ENCODE measurements at places on chromosomes 16 and 17.

DNA sequence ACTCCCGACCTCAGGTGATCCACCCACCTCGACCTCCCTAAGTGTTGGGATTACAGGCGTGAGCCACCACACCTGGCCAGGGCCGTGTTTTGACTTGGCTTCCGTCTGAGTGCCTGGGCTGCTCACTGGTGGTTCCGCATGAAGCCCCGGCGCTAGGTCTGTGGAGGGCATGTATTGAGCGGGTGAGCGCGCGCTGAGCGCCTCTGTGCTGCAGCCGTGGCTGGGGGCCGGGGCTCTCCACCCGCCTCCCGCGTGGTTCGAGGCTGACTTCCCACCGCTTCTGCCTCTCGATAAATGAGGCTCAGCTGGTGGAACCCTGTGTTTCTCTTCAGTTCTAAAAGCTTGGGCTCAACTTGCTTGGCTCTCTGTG, 38.9 kb upstream of the ATP2A3 start:
- no peak for DNase-seq

- no peak for DNase-seq
These were observed 88.0 kb downstream of the NLK start for GRCh38 chr17:28130472-28130871.

GRCh38 chr17:82927661-82928601, 88.1 kb upstream of the ZNF750 start:
- no peak for DNase-seq

GRCh38 chr16:69199382-69199781, 12.4 kb downstream of the SNTB2 start:
- DNase-seq, result no peak

- DNase-seq, result no peak
These were observed 37.8 kb downstream of the CYB5D2 start for GRCh38 chr17:4180791-4181190.

- DNase-seq, result no peak
These were observed 14.7 kb upstream of the BCAR1 start for GRCh38 chr16:75265911-75266701.

DNA sequence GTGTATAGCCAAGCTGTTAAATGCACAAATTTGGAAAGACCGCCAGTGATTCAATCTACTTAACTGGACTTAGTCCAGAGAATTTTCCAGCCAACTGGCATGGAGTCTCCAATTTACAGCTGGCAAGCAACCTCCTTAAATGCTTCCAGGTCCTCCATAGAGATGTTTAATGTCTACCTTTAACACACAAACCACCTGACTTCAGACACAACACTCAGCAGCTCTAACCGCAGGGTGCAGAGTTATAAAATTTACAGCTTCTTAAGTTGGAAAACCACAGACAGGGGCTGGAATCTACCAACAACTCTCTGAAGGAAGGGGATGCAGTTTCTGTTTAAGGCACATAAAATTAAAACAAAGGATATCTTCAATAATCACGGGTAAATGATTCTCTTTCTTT, 106.9 kb downstream of the SYCE1L start:
- DNase-seq, result no peak

- DNase-seq, result no peak
These were observed 5.2 kb upstream of the RNF135 start for GRCh38 chr17:30965686-30966085.

DNA sequence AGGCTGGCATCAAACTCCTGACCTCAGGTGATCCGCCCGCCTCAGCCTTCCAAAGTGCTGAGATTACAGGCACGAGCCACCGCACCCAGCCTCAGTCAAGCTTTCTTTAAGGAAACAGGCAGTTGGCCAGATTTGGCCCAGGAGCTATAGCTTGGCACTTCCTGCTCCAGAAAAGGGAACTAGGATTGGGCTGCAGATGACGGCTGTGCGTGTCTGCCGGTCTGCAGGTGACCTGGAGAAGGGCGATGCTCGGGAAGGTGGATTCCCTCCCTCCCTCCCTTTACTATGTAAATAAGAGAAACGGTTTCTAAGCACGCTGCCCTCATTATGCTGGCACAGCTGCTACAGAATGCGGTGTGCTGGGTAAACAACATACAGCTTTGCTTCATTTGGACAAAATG, 215.9 kb downstream of the RPTOR start:
- no peak for DNase-seq

DNA sequence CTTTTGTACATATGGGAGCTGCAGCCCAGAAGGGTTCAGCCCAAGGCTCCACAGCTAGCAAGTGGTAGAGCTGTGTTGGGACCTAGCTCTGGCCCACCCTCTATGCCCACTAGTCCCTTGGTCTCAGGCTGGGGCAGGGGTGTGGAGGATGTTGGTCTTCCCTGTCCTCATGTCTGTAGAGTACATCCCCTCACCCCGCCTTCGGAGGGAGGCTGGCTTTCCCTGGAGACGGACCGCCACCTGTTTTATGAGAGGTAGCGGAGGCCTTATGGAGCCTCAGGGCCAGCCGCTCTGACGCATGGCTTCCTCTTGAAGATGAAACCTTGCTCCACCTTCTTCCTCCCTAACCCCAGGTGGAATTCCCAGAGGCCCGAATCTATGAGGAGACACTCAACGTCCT, 8.4 kb downstream of the TNFAIP1 start:
- DNase-seq, result no peak

DNA sequence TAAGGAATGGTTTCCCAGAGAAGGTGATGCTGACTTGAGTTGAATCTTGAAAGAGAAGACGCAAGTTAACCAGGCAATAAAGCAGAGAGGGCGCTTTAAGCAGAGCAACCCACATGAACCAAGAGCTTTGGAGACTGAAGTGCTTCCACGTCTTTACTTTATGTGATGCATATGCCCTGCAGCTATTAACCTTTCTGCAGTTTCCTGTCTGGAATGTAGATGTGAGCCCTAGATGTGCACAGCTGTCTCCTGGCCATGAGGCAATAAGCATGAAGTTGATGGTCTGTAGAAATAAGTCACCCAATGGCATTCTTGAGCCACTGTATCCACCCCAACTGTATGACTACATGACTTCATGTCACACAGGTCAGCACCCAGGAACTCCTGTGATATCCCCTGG, 5.7 kb upstream of the CHST4 start:
- no peak for DNase-seq

DNA sequence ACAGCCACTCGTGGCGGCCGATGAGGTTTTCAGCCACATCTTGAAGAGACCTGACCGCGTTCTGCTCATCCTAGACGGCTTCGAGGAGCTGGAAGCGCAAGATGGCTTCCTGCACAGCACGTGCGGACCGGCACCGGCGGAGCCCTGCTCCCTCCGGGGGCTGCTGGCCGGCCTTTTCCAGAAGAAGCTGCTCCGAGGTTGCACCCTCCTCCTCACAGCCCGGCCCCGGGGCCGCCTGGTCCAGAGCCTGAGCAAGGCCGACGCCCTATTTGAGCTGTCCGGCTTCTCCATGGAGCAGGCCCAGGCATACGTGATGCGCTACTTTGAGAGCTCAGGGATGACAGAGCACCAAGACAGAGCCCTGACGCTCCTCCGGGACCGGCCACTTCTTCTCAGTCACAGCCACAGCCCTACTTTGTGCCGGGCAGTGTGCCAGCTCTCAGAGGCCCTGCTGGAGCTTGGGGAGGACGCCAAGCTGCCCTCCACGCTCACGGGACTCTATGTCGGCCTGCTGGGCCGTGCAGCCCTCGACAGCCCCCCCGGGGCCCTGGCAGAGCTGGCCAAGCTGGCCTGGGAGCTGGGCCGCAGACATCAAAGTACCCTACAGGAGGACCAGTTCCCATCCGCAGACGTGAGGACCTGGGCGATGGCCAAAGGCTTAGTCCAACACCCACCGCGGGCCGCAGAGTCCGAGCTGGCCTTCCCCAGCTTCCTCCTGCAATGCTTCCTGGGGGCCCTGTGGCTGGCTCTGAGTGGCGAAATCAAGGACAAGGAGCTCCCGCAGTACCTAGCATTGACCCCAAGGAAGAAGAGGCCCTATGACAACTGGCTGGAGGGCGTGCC, 30.1 kb downstream of the CIITA start:
- no peak for DNase-seq

GRCh38 chr17:79923974-79924638, 84.9 kb upstream of the CBX4 start:
- DNase-seq, result peak; percentile 57

DNA sequence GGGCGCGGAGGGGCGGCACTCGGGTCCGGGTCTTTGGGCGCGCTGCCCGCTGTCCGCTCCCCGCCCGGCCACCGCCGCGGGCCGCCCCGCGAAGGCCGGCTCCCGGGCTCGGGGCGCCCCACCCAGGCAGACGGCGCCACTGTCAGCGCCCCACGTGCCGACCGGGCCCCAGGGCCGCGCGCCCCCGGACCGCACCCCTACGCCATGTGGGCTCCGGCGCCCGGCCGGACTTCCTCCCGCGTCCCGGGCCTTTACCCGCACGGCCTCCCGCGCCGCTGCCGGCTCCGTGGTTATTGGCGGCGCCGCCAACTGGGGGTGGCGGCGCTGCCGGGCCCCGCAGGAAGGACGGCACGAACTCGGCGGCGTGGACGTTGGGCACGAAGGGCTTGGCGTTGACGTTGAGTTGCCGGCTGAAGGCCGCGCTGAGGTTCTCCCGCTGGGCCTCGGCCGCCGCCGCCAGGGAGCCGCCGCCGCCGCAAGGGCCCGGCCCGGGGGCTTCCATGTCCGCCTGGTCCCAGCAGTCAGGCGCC, 577 bp downstream of the GSPT1 start:
- DNase-seq, result no peak

DNA sequence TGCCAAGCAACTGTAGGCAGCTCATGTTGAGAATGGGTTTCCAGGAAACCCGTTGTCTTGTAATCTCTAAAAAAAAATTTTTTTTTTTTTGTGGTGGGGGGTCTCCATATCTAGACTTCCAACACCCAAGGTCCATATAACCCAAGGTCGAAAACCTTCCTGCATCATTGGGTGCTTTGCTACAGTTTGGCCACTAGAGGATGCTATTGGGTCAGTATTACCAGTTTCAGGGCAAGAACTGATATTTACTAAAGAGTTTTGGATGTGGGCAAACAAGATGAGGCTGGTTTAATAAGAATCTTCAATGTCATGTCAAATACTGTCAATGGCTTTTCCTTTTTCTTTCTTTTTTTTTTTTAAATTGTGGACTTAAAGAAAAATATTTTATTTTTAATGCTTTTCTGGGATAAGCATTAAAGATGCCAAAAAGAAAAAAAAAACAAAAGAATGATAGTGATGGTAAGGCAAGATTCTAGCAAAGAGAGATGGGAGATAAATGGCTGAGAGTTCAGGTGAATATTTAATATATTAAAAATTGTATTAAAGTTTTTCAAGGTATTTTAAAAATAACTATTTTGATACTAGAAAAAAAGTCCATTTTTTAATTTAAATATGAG, 62.2 kb downstream of the DHRS7C start:
- DNase-seq, result peak; percentile 40

DNA sequence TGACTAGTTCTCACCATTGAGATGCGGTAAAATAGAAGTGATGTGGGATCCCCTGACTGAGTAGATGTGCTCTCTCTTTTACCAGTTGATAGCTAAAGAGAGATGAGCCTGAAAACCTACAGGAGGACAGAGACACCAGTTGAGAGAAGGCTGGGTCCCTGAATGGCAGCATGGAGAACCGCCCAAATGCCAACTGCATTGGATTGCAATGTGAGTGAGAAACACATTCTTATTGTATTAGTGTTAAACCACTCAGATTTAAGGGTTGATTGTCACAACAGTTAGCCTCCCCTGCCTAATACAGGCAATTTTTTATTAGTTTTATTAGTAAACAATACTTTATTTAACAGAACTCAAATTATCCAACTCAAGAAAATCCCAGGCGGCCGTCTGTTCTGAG, 61.2 kb downstream of the SPACA3 start:
- DNase-seq, result no peak

DNA sequence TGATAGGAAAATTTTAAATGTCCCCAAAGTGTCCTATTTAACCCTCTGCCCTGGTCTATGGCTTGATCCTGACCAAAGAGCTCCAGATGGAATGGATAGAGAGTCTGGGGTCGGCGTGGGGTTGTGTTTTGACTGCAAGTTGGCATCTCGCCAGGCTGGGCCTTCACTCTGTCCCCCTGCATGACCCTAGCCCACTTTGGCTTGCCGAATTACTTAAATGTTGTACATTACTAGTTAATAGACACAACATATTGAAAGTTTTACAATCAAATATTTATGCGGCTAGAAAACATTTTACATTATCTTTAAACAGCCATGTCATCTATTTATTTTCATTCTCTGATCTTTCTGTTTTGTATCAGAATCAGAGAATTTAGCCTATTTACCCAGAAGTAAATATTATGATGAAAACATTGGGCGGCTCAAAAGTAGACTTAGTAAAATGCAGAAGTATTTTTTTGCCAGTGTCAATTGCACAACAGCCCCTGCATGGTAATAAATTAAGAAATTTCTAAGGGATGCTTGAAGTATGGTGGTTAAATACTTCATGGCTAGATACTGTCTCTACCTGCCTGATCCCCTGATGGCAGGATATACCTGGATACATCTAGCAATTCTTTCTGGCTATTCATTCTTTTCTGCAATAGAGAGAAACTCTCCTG, 18.8 kb upstream of the MYOCD start:
- DNase-seq, result no peak

DNA sequence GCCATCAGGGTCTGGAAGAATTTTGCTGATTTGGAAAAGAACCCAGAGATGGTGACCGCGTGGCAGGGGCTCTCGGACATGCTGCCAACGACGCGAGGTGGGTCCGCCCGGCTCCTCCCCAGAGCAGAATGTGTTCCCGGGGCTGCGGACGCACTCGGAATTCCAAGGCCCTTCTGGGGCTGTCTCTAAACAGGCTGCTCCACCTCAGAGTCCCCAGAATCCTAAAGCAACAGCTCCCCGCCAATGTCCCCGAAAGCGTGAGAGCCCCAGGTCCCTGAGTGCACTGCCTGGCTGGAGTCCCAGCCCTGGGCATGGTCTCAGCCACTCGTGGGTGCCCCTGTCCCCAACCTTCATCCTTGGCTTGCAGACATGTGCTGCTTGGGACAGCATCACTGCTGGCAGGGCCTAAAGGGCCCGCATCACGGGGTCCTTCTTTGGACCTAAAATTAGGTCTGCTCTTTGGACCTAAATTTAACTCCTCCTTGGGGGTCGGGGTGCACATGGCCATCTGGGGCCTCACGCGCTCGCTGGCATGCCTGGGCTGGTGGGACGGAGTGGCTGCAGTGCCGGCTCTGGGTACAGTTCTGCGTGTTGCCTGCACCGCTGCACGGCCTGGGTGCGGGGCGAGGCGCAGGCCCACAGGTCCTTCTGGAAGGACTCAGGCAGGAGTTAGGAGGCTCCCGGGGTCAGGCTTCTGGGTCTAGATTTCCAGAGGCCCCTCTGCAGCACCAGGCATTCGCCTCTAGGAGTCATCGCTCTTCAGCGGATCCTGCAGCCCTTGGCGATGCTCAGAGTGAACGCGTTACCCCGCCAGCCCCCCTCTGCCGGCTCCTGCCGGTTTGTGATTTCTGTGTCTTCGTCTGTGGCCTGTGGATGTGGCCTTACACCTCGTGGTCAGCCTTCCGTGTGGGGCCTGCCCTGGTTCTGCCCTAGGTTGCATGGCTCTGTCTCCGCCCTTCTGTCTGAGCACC, 41.9 kb upstream of the CHMP6 start:
- no peak for DNase-seq

Data from globus pallidus (tissue), 1 donor.